ENCODE measurements at places on chromosomes 3 and 15.

DNA sequence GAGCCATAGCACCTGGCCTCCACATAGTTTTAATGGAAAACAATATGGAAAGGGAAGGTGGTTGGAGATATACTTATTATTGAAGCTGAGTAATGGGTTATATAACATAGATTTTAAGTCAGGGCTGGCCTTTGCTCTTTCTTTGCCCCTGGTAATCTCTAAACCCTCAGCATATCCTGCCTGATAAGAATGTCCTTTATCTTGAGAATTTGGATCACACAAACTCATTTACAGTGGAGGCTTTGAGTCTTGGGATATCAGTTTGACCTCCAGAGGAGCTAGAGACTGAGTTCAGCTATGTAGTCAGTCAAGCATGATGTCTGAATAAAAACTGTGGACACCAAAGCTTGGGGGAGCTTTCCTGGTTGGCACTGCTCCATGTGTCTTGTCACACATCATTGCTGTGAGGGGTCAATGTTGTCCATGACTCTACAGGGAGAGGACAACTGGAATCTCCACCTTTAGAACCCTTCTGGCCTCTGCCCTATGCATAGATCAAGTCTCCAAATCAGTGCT lies 9.0 kb upstream of the C3orf33 start:
- DNase-seq = no peak

- no peak for DNase-seq
Measured at GRCh38 chr3:189144645-189145044, 27.1 kb upstream of the TPRG1 start.

DNA sequence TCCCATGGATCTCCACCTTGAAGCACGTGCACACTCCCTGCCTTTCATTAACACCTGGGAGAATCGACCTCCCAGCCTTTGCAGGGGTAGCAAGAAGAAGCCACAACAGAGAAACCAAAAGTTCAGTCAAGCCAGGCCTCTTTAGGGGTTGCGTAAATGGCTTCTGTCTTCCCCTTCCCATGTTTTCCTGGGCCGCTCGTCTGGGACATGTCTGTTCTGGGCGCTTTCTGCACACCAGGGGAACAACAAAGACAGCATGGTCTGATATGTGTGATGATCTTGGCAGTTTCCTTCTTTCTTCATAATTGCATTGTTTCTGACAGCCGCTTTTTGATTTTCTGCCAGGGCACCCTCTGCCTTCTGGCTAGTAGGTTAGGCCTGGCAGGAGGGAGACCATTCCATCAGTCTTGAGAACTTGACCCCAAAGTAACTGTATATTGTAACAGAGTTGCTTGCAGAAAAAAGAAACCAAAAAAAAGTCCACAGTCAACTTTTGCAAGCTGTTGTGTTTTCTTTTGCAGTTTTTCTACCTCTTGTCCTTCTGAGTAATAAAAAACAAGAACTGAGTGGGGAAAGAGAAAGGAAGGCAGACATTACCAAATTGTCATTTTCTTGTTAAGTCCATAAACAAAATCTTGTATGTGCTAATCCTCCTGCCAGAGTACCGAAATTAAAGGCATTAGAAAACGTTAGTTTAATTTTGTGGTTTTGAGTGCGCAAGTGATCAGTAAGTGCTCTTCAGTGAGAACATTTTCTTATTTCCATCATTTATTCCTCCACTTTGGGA lies 56.0 kb upstream of the FURIN start:
- DNase-seq = no peak

- DNase-seq = no peak
Measured at GRCh38 chr3:11507719-11508118, 136.0 kb downstream of the VGLL4 start.

GRCh38 chr15:74283368-74283767 lies 47.2 kb downstream of the CCDC33 start:
- no peak for DNase-seq

GRCh38 chr3:87076946-87077345 lies 86.0 kb upstream of the VGLL3 start:
- no peak for DNase-seq

DNA sequence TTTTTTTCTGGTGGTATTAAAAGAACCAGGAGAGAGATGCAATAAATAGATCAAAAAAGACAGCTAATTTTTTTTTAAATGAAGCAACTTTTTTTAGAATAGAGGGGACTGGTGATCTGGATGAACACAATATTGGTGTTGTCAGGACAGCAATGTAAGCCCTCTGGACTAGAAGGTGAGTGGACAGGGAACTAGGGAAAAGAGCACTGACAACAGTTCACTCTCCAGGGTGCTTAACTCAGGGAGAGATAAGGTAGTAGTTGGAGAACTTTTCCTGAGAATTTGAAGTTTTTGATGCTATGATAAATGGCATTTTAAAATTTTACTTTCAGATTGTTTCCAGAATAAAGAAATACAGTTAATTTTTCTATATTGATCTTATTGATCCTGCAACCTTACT lies 158.3 kb upstream of the STAC start:
- DNase-seq = no peak

DNA sequence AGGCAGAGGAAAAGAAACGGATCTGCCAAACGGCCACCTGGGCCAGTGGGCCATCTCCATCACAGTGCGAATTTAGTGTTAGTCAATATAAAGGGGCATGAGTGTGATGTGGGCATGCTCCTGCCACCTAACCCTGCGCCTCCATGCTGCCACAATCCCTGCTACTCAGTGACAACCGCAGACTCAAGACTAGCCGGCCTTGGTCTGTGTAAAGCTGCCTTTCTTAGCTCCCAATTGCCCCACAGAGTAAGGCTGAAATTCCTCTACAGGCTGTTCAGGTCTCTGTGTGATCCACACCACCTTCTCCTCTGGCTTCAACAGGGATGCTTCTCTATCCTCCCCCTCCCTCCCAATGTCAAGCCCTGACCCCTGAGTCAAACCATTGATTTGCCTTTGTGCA lies 269.7 kb downstream of the XXYLT1 start:
- no peak for DNase-seq

DNA sequence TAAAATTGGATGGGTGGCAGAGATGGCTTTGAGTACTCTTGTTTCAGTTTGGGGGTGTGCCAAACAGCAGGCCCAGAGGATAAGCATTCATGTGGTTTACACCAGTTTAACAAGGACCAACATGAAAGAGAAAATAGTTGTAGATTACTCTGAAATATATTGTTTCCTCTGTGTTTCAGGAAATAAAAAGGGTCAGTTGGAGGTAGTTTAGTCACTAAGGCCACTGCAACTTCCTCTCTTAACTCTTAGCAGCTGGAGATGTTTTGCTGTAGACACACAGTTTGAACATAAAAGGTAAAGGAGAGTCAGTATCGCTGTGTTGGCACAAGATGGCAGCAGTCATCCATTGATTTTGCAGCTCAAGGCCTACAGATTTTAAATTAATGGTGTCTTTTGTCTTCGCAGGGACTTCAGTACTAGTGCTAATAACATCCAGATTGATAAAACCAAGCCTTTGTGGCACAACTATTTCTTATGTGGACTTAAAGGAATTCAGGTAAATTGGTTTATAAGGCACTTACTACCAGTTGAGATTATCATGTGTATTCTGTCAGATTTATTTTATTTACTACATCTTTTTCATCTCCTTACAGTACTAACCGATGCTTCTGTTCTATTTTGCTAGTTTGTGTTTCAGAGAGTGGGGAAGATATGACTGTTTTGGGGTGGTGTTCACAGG lies 65.5 kb downstream of the GALK2 start:
- peak; percentile 84 for DNase-seq

DNA sequence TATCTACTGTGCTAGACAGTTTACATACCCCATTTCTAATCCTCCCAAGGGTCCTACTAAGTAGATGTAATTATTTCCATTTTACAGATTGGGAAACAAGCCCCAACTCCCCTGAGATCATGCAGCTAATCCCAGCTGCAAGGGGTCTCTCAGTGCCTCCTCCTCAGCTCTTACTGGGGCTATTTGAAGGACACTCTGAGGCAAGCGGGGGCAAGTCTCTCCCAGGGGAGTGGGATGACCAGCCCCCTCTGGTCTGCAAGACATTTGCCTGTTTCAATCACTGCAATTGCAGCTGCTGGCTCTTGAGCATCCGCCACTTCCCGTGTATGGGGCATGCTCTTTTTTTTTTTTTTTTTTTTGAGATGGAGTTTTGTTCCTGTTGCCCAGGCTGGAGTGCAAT lies 11.4 kb downstream of the LAMP3 start:
- no peak for DNase-seq

DNA sequence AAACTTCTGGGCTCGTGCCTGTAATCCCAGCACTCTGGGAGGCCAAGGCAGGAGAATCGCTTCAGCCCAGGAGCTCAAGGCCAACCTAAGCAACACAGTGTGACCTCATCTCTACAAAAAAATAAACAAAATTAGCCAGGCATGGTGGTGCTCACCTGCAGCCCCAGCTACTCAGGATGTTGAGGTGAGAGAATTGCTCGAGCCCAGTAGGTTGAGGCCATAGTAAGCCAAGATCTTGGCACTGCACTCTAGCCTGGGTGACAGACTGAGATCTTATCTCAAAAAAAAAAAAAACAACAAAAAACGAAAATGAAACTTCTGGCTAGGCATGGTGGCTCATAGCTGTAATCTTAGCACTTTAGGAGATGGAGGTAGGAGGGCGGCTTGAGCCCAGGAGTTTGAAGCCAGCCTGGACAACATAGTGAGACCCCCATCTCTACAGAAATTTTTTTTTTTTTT lies 53.7 kb downstream of the PIK3CB start:
- DNase-seq = no peak

DNA sequence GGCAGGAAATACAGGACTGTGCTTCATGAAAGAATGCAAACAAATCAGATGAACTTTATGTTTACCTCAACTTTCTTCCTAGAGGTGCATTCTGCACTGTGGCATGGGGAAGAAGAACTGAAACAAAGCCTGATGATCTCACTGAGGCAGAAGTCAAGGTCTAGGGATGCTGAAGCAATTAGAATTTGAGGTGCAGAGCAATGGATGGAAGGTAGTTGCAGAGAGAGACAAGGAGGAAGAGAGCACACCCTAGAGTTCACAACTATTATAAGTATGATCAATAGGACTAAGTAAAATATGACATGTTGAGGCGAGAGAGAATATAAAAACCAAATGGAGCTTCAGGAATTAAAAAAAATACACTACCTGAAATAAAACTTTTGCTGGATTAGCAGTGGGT lies 420.1 kb downstream of the EDEM1 start:
- no peak for DNase-seq

GRCh38 chr3:10170915-10171478 lies 6.3 kb downstream of the IRAK2 start:
- DNase-seq = no peak

GRCh38 chr15:63928185-63928842 lies 94.6 kb upstream of the HERC1 start:
- DNase-seq = no peak

DNA sequence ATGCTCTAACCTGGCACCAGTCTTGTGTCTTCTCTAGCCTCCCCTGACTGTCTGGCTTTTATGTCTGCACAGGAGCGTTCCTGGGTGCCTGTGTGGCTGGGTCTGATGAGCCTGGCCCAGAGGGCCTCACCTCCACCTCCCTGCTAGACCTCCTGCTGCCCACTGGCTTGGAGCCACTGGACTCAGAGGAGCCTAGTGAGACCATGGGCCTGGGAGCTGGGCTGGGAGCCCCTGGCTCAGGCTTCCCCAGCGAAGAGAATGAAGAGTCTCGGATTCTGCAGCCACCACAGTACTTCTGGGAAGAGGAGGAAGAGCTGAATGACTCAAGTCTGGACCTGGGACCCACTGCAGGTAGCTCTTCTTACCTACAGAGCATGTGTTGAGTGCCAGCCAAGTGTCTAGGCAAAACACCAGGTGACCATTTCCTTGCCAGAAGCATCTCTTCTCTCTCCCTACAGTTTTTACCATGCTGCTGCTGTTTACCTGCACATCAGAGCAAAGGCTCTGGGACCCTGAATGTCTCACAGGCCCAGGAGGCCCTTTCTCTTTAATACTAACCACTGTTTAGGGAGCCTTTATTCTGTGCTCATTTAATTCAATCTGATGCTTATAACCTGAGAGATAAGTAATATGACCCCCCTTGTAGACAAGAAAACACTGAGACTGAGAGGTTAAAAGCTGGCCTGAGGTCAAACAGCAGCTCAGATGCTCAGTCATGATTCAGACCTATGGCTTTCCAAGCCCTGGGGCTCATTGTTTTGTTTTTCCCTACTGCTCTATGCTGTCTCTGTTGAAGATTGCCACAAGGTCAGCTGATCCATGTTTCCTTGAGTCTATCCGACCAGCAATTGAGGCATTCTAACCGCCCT lies 10.4 kb downstream of the PODXL2 start:
- no peak for DNase-seq

- no peak for DNase-seq
Measured at GRCh38 chr3:59153648-59154047, 103.8 kb upstream of the CFAP20DC start.

- no peak for DNase-seq
Measured at GRCh38 chr15:91854639-91854990, 1.1 kb downstream of the SLCO3A1 start.

- peak; percentile 59 for DNase-seq
Measured at GRCh38 chr3:29694783-29695182, 413.9 kb downstream of the RBMS3 start.

DNA sequence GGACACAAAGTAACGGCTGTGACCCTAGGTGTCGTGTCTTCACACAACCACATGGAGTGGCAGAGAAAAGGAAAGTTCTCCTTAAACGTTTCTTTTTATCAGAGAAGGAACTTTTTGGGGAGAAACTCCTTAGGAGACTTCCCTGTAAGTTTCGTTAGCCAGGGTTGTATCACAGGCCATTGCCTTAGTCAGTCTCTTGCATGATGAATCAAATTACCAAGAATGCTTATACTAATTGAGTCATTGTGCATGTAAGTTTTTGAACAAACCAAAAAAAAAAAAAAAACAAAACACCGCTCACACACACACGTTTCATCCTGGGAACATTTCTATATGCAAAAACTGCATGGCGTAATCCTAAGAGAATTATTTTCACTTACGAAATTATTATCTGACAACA lies 150.4 kb upstream of the SATB1 start:
- DNase-seq = no peak

Measured in AG09319 (cell line).